CD8-positive, alpha-beta memory T cell (primary cell): ENCODE measurements at places on chromosomes 12 and 14. TPM values are rescaled to one million over a fixed set of nuclear protein-coding genes. Genes with fewer than 3 reads are reported as not detected.

The LUM gene
- not detected for total RNA-seq

The METTL17 gene
- 102 TPM for total RNA-seq

The HOXC5 gene
- total RNA-seq: not detected

The KCNJ8 gene
- not detected for total RNA-seq

The SDS gene
- 0.18 TPM for total RNA-seq

The NPAS3 gene
- not detected for total RNA-seq

The EML5 gene
- 3.6 TPM for total RNA-seq

The IL22 gene
- 0.46 TPM for total RNA-seq

The TAMALIN gene
- total RNA-seq: 8.4 TPM

The PAX9 gene
- not detected for total RNA-seq

The CLEC1A gene
- not detected for total RNA-seq

The RNF31 gene
- 85.9 TPM for total RNA-seq

The OAS2 gene
- total RNA-seq: 46.6 TPM

The ARHGEF40 gene
- total RNA-seq: 0.39 TPM

The PPM1A gene
- total RNA-seq: 55.3 TPM

The STYX gene
- 21.2 TPM for total RNA-seq

The SCYL2 gene
- 40.1 TPM for total RNA-seq

The ARG2 gene
- 2.8 TPM for total RNA-seq

The AMIGO2 gene
- 16.2 TPM for total RNA-seq

The KRT82 gene
- total RNA-seq: not detected

The COCH gene
- total RNA-seq: 1.4 TPM

The HHIPL1 gene
- 0.04 TPM for total RNA-seq

The NOS1 gene
- total RNA-seq: not detected

The ZBTB39 gene
- 9.3 TPM for total RNA-seq

The LRP1-AS gene
- not detected for total RNA-seq

The DDN gene
- total RNA-seq: 0.39 TPM

The SCN8A gene
- 1.1 TPM for total RNA-seq

The SCARB1 gene
- total RNA-seq: 20.4 TPM

The TBC1D30 gene
- 1.7 TPM for total RNA-seq

The GUCY2C gene
- total RNA-seq: not detected

The AQP6 gene
- not detected for total RNA-seq

The ACOT6 gene
- total RNA-seq: not detected

The CD27 gene
- total RNA-seq: 111 TPM

The A2ML1 gene
- total RNA-seq: not detected

The HSPB8 gene
- not detected for total RNA-seq

The B4GALNT3 gene
- 3.5 TPM for total RNA-seq

The WNT1 gene
- total RNA-seq: not detected

The CD163 gene
- total RNA-seq: 5.6 TPM

The AJUBA gene
- total RNA-seq: 1.2 TPM

The LGR5 gene
- total RNA-seq: not detected

The OR6C2 gene
- total RNA-seq: not detected

The SUPT16H gene
- total RNA-seq: 199 TPM

The CRIP1 gene
- total RNA-seq: 463 TPM

The KLRC1 gene
- total RNA-seq: 13.7 TPM

The EPYC gene
- not detected for total RNA-seq
